Caco-2 (cell line): ENCODE measurements at places on chromosomes 12 and 14.

DNA sequence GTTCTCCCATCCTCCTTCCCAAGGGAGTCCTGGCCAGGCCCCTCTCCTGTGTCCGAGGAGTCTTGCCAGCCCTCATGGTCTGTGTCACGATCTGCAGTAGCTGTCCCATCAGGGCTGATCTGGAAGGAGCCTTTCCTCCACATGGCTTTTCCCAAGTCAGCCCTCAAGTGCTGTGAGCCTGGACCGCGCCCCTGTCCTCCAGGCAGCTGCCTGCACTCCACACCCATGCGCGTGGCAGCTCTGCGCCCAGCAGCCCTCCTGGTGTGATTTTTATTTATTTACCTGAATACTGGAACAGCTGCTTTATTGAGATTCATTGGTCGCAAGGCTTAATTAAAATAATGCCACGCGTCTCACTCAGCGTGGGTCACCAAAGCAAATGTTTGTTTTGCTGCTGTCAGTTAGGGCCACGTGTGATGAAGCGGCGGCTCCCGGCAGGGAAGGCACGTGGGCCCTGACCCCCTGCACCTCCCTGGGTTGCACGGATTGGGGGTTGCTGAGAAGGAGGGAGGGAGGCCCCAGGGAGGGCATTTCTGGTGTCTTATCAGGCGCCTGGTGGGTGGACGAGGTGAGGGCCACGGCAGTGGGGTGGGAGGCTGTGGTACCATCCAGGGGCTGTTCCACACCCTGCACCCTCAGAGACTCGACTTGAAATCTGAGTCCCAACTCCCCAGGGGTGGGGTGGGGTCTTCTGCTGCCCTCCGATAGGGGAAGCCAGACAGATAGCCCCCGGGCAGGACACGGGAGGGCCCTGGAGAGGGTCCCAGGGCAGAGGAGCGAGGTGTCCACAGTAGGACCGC, 206.3 kb upstream of the C14orf180 start:
- no peak for DNase-seq

DNA sequence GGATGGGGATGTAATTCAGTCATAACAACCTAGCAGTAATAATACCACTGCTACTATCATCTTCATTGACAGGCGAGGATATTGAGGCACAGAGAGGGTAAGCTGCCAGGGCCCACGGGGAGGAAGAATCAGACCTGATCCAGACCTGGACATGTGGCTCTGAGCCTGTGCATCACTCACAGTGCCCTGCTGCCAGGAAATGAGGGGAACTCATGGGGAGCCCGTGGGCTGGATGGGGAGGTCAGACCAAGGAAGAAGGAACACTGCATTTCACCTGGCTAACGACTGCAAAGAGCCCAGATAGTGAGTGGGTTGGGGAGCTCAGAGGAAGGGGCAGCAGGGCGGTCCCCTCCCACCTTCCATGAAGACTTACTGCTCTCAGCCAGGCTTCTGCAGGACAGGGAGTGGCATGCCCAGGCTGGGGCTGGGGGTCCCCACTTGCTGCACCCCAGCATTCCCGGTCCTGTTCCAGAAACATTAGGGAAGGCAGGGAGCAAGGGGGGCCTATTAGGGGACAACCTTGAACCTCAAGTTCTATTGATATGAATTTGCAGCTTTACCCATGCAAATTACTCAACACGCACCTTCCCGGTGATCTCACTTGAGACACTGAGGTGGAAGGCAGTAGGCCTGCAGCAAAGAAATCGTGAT, 37.7 kb downstream of the CALM1 start:
- DNase-seq = no peak

GRCh38 chr12:9064815-9065606, 50.7 kb downstream of the A2M start:
- peak; percentile 95 for DNase-seq

- no peak for DNase-seq
Measured at GRCh38 chr12:127583041-127583440, 683.9 kb upstream of the TMEM132C start.

DNA sequence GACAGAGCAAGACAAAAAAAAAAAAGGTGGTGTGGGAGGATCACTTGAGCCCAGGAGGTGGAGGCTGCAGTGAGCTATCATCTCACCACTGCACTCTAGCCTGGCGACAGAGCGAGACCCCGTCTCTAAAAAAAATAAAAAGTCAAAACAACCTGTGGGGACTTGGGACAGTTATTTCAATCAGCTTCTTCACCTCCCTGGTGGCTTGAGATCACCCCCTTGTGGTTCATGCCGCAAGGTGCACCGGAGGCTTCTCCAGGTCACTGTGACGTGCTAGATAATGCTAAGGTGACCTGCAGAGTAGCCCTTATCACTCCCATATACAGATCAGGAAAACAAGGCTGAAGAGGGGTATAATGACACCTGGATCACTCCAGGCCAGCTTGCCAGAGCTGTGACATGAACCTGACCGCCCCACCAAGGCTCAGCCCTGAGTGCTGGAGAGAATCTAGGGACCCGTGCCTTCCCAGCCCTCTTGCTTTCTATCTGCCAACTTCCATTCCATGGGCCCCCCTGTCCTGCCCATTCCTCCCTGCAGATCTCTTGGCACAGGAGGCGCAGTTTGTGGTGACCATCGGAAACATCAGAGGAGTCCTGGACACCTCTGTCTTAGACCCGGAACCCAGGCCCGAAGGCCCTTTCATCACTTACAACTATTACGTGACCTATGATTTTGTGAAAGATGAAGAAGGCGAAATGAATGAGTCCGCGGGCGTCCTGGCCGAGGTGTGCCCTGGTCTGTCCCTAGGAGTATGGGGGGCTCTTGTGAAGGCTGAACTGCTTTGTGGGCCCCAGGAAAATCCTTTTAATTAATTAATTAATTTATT, 8.1 kb downstream of the LRRC43 start:
- DNase-seq = peak; percentile 81

DNA sequence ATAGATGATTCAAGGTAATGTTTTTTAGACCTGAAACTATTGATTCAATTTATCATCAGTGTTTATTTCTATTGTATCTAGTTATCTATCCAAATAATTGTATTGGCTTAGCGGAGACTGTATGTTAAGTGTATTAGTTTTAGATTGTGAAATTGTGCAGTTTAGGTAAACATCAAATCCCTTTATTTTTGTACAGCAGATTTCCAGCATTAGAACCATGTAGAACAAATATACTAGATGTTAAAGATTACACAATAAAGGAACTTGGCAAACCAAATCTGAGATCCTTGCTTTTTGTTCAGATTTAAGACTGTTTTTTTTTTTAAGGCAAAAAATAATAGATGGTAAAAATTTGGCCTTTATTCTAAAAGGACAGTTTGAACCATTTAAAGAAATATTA, 39.3 kb downstream of the PPM1A start:
- DNase-seq = no peak

DNA sequence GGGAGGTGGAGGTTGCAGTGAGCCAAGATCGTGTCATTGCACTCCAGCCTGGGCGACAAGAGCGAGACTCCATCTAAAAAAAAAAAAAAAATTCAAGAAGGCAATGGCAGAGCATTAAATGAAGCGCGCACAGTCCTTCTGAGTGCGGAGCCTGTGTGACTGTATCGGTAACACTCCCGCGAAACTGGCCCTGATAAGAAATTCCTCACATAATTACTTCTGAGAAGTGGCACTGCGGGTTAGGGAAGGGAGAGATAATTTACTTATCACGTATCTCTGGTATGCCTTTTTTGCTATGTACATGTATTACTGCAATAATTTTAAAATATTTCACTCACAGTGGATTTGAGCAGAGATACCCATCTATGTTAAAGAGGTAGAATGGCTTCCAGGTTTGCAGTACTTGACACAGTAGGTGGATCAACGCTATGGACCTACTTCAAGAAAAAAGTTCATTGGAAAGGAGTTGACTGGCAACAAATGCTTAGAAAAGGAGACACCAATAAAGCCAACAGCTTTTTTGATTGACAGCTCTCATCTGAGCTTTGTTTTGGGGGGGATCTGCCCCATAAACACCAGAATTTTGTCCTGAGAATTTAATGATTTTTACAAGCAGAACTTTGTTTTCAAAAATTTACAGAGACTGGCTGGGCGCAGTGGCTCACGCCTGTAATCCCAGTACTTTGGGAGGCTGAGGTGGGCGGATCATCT, 29.2 kb upstream of the SPTLC2 start:
- DNase-seq = peak; percentile 32

DNA sequence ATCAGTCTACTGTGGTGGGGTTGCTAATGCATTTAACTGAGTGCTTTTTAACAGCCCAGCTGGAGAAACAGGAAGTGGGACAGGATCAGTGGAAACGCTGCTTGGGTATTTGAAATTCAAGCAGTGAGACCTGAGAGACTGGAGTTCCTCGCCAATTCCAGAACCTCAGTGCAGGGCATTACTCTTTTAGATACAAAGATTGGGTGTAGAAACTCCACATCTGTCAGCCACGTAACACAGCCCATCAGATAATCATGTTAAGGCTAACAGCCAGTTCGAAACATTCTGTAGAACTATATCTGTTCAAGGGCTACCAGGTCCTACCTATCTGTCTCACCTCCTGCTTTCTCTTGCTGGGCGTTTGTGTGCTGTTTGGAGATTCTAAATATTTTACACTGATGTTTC, 45.5 kb downstream of the RAD52 start:
- DNase-seq = no peak

DNA sequence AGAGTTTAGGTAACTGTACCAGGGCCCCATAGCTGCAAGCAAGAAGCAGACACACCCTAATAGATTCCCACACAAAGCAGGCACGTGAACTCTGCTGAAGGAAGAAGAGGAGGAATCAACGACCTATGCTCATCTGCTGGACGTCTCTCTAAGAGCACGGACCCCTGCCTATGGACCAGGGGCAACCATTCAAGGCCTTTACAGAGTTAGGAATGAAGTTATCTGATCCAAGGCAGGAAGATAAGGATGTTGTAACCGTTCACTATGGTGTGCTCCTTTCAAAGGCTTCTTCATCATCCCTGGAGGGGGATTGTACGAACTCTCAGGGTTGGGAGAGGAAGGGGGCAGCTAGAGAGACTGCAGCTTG, 141.6 kb upstream of the PARP11 start:
- peak; percentile 58 for DNase-seq

GRCh38 chr14:37232907-37233481, 35.3 kb downstream of the MIPOL1 start:
- peak; percentile 63 for DNase-seq

GRCh38 chr14:104206281-104206904, 68.0 kb downstream of the KIF26A start:
- DNase-seq = no peak
